Endothelial cell of umbilical vein (primary cell): ENCODE measurements at places on chromosomes 12 and 14. TPM values are rescaled to one million over a fixed set of nuclear protein-coding genes. Genes with fewer than 3 reads are reported as not detected.

Gene FITM1
- total RNA-seq = not detected in 2 replicates

Gene IAPP
- not detected in 2 replicates for total RNA-seq

Gene SLC38A1
- 81.0 and 86.4 TPM in 2 replicates for total RNA-seq

Gene PTPRB
- 150 and 151 TPM in 2 replicates for total RNA-seq

Gene PRIM1
- total RNA-seq = 12.1 and 13.4 TPM in 2 replicates

Gene CKAP4
- 223 and 249 TPM in 2 replicates for total RNA-seq

Gene TCTN2
- 11.2 and 13.4 TPM in 2 replicates for total RNA-seq

Gene ASB2
- total RNA-seq = not detected in 2 replicates

Gene FANCM
- total RNA-seq = 13.7 TPM in 2 replicates

Gene HELB
- 3.4 and 4.0 TPM in 2 replicates for total RNA-seq

Gene ACSS3
- total RNA-seq = 0.53 and 0.86 TPM in 2 replicates

Gene DPY19L2
- total RNA-seq = 1.6 and 2.3 TPM in 2 replicates

Gene ZBTB25
- 6.4 and 7.7 TPM in 2 replicates for total RNA-seq

Gene LRFN5
- total RNA-seq = not detected in 2 replicates

- H3K27ac ChIP-seq = no peak overlapping the region
- peaks cover 2% of the 10 kb centered on the region for H3K36me3 ChIP-seq
- no peak overlapping the region for H3K4me3 ChIP-seq
- no peaks in the 10 kb centered on the region for H3K27me3 ChIP-seq
- H3K4me1 ChIP-seq = peaks cover 31% of the 10 kb centered on the region
Observed at GRCh38 chr12:21502872-21503271, 1.3 kb downstream of the GOLT1B start.

GRCh38 chr12:54259194-54260011, 20.5 kb downstream of the CBX5 start:
- H3K27ac ChIP-seq = peak overlapping the region; percentile 74
- peaks cover 40% of the 10 kb centered on the region for H3K4me1 ChIP-seq

DNA sequence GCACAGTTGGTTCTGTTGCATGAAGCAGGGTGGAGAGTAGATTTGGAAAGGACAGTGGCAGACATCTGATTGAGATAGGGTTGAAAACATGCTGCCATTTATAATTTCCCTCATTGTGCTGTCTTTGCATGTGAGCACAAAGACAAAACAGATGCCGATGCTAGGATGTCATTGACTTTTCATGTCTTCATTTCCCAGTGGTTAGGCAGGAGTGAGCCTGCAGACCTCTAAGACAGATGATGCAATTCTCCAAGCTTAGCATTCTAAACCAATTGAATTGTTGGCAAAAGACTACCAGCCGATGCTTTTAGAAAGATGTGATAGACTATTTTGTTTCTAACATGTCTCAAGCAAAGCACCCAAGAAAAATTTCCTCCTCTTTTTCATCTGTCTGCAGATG, 37.1 kb upstream of the PELI2 start:
- no peaks in the 10 kb centered on the region for H3K4me1 ChIP-seq
- no peaks in the 10 kb centered on the region for H3K36me3 ChIP-seq

DNA sequence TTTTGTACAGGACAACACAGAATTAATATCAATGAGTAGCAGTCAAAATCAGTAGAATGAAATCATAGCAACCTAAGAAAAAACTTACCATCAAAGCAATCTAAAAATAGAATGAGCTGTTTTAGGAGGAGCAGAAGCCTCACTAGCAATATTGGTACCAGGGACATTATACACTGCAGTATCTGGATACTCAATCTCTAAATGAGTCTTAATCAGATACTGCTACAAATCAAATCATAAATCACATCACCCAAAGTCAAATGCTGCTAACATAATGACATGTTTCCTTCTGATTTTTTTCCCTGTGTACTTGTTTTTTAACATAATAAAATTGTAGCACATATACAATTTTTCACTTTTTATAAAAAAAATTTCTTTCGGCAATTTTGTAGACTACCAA, 8.0 kb downstream of the RPS29 start:
- H3K4me3 ChIP-seq = no peak overlapping the region
- no peak overlapping the region for H3K27ac ChIP-seq
- DNase-seq = no peak
- no peaks in the 10 kb centered on the region for H3K4me1 ChIP-seq

DNA sequence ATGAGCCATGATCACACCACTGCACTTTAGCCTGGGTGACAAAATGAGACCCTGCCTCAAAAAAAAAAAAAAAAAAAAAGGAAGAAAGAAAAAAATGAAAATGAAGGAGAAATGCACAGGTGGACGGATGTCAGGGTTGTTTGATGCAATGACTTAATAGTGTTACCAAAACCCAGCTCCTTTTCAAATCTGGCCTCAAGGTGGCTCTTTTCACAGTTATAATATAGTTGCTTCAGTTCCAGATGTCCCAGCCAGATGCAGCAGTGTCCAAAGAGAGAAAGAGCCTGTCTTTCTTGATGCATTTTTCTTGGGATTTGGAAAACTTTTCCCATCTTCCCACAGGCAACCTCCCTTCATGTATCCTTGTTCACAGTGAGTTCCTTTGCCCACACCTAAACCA, 36.5 kb downstream of the KCNMB4 start:
- H3K4me1 ChIP-seq = no peaks in the 10 kb centered on the region
- no peak for DNase-seq
- peaks cover 2% of the 10 kb centered on the region for H3K27me3 ChIP-seq
- no peak overlapping the region for H3K27ac ChIP-seq

DNA sequence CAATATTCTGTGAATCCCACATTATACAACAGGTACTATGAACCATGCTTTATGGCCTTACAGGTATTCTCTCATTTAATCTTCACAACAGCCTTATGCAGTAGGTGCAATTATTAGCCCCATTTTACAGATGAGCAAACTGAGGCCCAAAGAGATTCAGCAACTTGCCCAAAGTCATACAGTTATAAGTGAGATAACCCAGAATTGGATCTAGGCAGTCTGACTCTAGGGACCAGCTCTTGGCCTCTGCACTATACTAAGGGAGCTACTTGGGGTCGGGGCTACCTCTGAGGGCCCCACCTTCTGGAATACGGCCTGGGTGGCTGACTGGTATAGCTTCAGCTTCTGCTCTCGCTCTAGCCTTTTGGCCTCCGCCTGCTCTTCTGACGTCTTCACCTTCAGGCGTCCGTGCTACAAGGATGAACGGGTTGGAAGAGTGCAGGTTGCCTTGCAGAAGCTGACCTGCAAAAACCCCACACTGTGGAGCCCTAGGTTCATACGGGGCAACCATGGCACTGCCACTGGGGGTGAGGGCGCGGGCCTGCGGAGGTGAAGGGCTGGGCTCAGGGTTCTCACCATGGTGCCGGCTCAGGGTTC, 762 bp downstream of the RABGGTA start:
- DNase-seq = no peak
- peaks cover 9% of the 10 kb centered on the region for H3K4me1 ChIP-seq
- H3K27me3 ChIP-seq = no peaks in the 10 kb centered on the region
- H3K36me3 ChIP-seq = peaks cover 2% of the 10 kb centered on the region
- H3K27ac ChIP-seq = peak overlapping the region; percentile 92

- no peaks in the 10 kb centered on the region for H3K27me3 ChIP-seq
- no peak overlapping the region for H3K27ac ChIP-seq
- H3K36me3 ChIP-seq = no peaks in the 10 kb centered on the region
- peaks cover 11% of the 10 kb centered on the region for H3K4me1 ChIP-seq
- no peak overlapping the region for H3K4me3 ChIP-seq
Observed at GRCh38 chr14:61426048-61426447, 104.7 kb downstream of the PRKCH start.

GRCh38 chr14:68094158-68094557, 274.6 kb downstream of the RAD51B start:
- H3K36me3 ChIP-seq = no peaks in the 10 kb centered on the region
- H3K4me3 ChIP-seq = no peak overlapping the region
- no peaks in the 10 kb centered on the region for H3K4me1 ChIP-seq
- no peak overlapping the region for H3K27ac ChIP-seq
- DNase-seq = no peak
- H3K27me3 ChIP-seq = no peaks in the 10 kb centered on the region

- H3K36me3 ChIP-seq = no peaks in the 10 kb centered on the region
- no peaks in the 10 kb centered on the region for H3K27me3 ChIP-seq
- H3K4me1 ChIP-seq = no peaks in the 10 kb centered on the region
- no peak overlapping the region for H3K4me3 ChIP-seq
- no peak for DNase-seq
Observed at GRCh38 chr12:95458761-95459160, 15.2 kb upstream of the METAP2 start.

- no peak overlapping the region for H3K4me3 ChIP-seq
- no peak overlapping the region for H3K27ac ChIP-seq
- DNase-seq = no peak
- peaks cover 10% of the 10 kb centered on the region for H3K4me1 ChIP-seq
- H3K27me3 ChIP-seq = no peaks in the 10 kb centered on the region
Observed at GRCh38 chr14:60161196-60162107, 3.7 kb downstream of the DHRS7 start.
